NCI-H2107 (cell line): ENCODE measurements at places on chromosomes 13 and 19.

DNA sequence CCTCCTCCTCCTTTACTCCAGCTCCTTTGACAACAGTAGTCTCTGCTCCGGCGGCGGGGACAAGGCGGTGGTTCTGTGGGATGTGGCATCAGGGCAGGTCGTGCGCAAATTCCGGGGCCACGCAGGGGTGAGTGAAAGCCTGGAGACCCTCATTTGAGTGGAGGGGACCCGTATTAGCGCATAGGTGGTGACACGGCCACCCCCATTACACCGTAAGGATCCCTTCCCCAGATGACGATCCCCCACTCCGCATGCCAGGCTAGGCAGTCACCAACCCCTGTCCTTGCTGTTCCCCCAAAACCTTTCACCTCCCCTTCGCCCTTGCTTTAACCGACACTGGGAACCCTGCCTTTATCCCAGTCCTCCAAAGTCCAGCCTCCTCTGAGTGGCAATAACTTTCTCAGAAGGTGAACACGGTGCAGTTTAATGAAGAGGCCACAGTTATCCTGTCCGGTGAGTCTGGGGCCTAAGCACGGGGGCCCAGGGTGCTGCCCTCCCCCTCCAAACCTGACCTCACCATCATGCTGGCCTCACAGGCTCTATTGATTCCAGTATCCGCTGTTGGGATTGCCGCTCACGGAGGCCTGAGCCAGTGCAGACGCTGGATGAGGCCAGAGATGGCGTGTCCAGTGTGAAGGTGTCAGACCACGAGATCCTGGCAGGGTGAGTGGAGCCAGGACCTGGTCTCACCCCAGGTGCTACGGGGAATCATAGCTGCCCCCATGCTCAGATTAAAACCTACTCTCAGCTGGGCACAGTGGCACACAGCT, 3.7 kb downstream of the WDR83 start:
- DNase-seq = no peak

GRCh38 chr13:37369616-37370015, 229.0 kb downstream of the POSTN start:
- no peak for DNase-seq

DNA sequence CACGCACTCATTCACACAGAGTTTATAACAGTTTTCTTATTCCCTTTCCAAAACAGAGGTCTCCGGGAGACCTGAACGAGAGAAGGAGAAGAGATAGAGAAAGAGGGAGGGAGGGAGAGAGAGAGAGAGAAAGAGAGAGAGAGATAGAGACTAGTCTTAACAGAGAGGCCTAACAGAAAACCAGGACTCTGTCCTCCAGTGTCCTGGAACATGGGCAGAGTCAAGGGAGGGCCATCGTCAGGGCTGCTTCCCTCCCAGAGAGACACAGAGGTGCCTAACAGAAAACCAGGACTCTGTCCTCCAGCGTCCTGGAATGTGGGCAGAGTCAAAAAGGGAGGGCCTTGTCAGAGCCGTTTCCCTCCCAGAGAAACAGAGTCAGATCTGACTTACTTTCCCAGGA, 78.7 kb downstream of the WTIP start:
- DNase-seq = no peak

DNA sequence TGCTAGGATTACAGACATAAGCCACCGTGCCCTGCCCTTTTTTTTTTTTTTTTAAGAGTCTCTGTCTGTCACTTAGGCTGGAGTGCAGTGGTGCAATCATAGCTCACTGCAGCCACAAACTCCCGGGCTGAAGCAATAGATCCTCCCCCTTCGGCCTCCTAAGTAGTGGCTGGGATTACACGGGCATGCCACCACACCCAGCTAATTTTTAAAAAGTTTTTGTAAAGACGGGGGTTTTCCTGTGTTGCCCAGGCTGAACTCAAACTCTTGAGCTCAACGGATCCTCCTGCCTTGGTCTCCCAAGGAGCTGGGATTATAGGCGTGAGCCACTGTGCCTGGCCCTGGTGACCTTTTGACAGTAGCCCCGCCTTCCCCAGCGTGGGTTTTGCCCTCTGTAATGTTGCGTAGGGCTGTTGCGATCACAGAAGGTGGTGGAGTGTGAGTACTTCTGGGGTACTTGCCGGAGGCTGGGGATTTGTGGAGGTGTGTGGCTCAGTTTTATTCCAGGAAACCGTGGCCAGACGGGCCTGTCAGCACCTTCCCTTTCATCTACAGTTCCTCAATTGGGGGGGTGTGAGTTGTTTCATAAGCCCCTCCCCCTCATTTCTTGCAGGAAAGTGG, 11.6 kb upstream of the RETN start:
- DNase-seq = no peak

- no peak for DNase-seq
Observed at GRCh38 chr13:110187641-110188161, 119.3 kb downstream of the COL4A1 start.

DNA sequence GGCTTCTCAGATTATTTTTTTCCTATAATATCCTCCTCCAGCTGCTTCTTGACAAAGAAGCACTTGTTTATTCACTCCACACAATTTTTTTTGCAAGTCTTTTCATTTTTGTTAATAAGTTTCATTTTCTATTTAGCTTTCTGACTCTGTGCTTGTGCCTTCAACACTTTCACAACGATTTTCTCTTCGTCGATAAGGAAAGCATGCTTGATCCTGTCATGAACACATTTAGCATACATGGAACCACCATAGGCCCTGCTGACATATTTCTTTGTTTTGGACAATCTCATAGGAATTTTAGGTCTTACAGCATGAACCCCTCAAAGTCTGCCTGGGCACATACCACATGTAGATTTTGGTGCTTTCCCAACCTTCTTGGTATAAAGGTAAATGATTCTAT, 346.0 kb downstream of the KCNRG start:
- no peak for DNase-seq

DNA sequence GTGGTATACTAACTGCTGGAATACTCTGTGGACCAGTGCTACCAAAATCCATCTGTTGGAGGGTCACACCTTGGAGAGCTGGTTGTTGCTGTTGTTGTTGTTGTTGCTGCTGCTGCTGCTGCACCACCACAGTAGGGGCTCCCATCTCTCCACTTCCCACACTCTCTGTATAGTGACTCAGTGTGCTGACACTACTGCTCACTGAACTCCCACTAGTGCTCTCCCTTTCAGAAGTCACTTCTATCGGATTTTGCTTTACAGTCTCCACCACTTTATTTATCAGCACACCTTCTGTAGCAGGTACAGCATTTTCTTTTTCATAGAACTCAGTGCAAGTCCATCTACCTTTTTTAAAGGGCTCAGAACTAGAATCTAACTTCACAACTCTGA, 1.7 kb downstream of the TSC22D1 start:
- no peak for DNase-seq

DNA sequence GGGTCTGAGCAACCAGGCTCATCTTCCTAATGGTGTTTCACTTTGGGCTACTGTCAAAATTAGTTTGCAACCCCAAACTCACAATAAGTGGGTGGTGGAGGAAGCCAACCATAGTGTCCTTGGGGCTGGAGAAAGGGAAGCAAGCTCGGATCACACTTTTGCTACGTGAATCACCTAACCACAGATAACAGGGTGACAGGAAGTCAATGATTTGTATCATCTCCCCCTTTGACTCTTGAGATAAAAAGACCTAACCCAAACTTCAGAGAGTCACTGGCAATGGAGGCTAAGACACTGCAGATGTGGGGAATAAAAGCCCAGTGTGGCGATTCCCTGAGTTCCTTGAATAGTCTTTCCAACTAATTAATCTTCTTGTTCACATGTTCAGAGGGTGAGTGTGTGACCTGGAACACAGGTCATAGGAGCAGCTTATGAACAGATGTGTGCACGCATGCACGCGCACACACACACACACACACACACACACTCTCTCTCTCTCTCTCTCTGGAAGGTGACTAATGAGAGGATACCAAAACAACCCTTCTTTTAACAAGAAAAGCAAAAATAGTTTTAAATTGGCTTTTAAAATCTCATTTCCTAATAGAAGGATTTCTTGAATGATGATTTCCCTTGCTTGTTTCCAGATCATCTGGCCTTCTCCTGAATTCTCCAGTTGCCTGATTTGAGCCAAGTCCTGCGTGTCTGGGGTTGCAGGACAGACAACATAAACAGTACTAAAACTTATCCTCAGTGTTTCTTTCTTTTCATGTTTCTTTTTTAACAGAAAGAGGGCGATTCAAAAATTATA, 21.2 kb upstream of the DOCK9 start:
- no peak for DNase-seq

- no peak for DNase-seq
Observed at GRCh38 chr13:43584751-43585150, 202.0 kb downstream of the ENOX1 start.

- no peak for DNase-seq
Observed at GRCh38 chr19:48044561-48044960, 682 bp upstream of the CABP5 start.

GRCh38 chr13:97119943-97120342, 102.2 kb upstream of the MBNL2 start:
- DNase-seq = no peak

- no peak for DNase-seq
Observed at GRCh38 chr13:41304551-41304950, 6.5 kb upstream of the NAA16 start.
